Amniotic epithelial cell (primary cell): ENCODE measurements at places on chromosomes 2 and 18.

DNA sequence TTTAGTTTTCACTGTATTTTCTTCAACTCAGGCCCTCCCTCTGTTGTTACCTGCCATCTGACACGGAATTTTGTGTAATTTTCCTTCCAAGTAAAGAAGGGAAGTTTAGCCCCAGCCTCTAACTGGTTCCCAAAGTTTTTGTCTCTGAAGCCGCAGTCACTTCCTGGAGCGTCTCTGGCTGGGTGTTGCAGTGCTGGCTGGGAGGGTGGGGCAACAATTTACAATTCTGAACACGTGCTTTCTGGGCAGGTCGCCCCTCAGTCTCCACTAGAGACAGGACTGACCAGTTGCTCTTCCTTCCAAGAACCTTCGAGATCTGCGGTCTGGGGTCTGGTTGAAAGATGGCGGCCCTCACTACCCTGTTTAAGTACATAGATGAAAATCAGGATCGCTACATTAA lies 3.5 kb downstream of the CNDP2 start:
- peak; percentile 40 for DNase-seq

- no peak for DNase-seq
Measured at GRCh38 chr2:212672186-212672585, 133.6 kb upstream of the ERBB4 start.

- DNase-seq = no peak
Measured at GRCh38 chr2:202847693-202848524, 23.7 kb downstream of the ICA1L start.

DNA sequence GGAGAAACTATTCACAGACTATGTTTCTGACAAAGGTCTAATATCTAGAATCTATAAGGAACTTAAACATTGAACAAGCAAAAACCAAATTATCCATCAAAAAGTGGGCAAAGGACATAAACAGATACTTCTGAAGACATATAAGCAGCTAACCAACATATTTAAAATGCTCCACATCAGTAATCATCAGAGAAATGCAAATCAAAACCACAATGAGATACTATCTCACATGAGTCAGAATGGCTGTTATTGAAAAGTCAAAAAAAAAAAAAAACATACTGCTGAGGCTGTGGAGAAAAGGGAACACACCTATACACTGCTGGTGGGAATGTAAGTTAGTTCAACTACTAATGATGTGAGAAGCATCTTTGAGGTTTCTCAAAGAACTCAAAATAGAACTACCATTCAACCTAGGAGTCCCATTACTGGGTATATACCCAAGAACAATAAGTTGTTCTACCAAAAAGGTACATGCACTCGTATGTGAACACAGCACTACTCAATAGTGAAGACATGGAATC lies 220.4 kb upstream of the TFPI start:
- DNase-seq = peak; percentile 83

- peak; percentile 40 for DNase-seq
Measured at GRCh38 chr18:44548291-44549221, 132.1 kb upstream of the SETBP1 start.

DNA sequence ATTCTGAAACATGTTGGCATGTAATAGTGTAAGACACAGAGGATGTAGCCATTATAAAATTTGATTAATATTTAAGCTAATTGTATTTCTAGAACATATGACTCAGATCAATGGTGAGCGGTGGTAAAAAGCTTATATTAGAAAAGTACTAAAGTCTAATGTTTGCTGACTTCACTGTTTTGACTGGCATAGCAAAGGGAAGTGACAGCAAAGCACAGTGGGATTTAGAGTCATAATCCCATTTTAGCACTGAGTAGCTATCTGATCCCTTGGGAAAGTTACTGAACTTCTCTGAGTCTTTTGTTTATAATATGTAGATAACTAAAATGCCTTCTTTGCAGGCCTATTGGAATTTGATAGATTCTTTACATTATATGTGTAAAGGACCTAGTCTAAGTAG lies 60.4 kb downstream of the KIAA1328 start:
- DNase-seq = no peak
